ENCODE measurements at places on chromosomes 2 and 18.

- no peak for DNase-seq
These were observed 65.9 kb upstream of the AFF3 start for GRCh38 chr2:100208141-100208770.

GRCh38 chr18:58335821-58336220, 291.8 kb downstream of the NEDD4L start:
- DNase-seq, result no peak

DNA sequence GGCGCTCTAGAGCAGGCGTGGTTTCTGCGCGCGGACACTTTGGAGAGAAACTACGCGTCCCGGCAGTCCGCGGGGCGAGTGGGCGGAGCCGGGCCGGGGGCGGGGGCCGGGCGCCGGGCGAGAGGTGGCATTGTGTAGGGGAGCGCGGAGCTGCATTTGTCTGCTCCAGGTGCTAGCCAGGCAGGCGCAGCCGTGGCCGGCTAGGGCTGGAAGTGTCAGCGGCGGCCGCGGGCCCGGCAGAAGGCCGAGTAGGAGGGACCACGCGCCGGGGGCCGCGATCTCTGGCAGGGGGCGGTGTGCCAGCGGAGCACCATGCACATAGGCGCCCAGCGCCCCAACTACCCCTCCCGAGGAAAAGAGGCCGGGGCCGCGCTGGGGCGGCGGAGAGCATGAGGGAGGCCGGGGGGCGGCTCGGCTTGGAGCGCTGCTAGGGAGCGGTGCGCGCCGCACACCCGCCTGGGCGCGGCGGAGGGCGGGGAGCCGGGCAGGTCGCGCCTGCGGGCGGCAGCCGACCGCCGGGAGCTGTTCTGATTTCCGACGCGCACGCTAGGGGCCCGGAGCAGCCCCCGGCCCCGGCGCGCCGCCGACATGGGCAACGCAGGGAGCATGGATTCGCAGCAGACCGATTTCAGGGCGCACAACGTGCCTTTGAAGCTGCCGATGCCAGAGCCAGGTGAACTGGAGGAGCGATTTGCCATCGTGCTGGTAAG, at the start of gene FMNL2:
TSS of gene FMNL2 (plus strand) at position 159 of the 710 bp plus-strand sequence.
- DNase-seq, result peak; percentile 85

- DNase-seq, result no peak
These were observed 21.4 kb downstream of the AP1S3 start for GRCh38 chr2:223815884-223816570.

- no peak for DNase-seq
These were observed 1.8 kb downstream of the LAPTM4A start for GRCh38 chr2:20049637-20050036.

GRCh38 chr2:101388232-101388631, 929 bp upstream of the CREG2 start:
- DNase-seq, result no peak
